ENCODE measurements at places on chromosomes 4 and X.

DNA sequence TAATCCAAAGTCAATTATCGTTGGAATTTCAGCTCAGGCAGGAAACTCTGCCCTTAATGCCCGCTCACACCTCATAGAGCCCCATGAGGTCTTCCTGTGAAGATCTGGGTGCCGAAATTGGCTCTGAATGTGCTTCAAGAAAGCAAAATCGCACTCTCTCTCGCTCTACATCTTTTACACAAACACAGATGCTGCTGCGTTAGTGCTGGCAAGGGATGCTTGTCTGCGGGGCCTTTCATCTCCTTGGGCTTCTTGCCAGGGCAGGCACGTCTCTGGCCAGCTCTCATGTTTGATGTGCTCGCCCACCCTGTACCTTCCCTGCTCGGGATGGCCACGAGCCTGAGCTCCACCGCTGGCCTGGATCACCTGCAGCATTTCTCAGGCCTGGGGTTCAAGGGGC, 66.5 kb downstream of the CLCN4 start:
- no peaks in the 10 kb centered on the region for H3K27me3 ChIP-seq
- no peak overlapping the region for H3K27ac ChIP-seq
- no peaks in the 10 kb centered on the region for H3K4me1 ChIP-seq
- no peak overlapping the region for H3K4me3 ChIP-seq

DNA sequence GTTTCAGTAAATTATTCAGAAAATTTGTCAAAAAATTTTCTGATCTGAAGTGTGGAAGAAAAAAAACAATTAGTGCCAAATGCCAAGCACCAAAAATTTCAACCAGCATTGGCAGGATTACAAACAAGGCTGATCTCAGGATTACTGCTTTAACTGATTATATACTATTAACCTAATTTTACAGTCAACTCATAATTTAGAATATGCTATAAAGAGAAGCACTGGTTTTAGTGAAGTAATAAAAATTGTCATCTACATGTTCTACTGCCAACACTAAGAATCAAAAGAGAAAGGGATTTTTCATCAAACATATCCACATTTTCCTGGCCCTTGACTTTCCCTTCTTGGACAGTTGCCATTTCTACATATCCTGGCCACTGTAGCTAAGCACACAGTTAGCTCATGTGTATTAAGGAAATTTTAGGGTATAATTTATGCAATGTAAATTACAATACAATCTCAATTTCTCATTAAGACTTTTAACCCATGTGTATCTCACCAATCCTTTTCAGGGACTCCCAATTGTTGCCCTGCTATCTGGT, 33.8 kb downstream of the THOC2 start:
- H3K27ac ChIP-seq, result no peak overlapping the region
- H3K4me3 ChIP-seq, result no peak overlapping the region
- H3K27me3 ChIP-seq, result no peaks in the 10 kb centered on the region

DNA sequence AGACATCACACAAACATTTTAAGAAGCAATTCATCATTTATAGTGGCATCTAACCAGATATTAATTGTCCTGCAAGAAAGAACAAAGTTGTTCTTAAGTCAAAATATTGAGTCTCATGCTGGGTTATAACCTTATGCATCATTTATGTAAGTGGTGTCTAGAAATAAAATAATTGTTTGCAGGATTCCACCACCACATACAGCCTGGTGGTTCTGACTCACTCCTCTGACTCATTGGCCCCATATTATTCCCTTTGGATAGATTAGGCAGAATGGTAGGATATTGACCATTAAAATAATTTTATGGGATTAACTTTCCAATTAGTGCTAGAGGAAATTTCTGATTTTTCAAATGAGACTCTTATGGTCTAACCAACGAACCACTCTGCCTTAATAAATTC, 384.5 kb downstream of the GRXCR1 start:
- no peaks in the 10 kb centered on the region for H3K27me3 ChIP-seq
- no peak overlapping the region for H3K27ac ChIP-seq
- H3K4me1 ChIP-seq, result no peaks in the 10 kb centered on the region
- no peaks in the 10 kb centered on the region for H3K36me3 ChIP-seq
- no peak for DNase-seq

DNA sequence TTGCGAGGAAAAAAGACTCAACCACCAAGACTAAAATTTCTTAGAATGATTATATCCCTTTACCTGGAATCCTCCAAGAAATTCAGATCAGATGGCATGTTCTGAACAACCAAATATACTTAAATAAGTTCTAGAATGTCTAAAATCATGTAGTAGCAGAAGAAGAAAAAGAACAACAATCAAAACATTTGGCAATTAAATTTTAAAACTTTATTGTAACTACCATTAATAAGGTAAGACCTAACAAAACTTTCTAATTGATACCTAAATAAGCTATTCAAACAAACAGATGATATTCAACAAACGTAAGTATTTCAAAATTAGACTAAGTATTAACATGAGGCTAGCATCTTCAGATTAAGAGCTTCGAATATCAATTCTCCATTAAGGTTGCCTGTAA, 4.3 kb downstream of the THOC2 start:
- H3K27me3 ChIP-seq, result no peaks in the 10 kb centered on the region
- no peak overlapping the region for H3K4me3 ChIP-seq
- no peaks in the 10 kb centered on the region for H3K4me1 ChIP-seq
- no peak for DNase-seq
- H3K27ac ChIP-seq, result no peak overlapping the region

DNA sequence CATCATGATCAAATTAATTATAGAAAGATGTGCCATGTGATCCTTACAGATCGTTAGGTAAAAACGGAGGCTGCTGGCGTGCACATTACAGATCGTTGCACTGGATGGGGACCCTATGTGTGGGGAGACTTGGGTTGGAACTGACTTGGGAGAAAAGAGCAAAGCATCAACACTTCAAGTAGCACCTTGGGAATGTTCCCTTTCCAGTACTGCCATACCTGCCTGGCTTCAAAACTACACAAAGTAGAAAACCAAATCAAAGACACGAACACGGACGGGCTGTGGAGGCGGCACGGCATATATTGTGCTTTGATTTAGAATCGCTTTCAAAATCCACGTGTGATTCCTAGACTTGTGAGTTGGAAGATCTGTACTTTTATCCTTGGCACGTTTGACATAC, 898 bp downstream of the CMC4 start:
- H3K4me3 ChIP-seq, result no peak overlapping the region
- no peak for DNase-seq
- H3K27ac ChIP-seq, result peak overlapping the region; percentile 86

DNA sequence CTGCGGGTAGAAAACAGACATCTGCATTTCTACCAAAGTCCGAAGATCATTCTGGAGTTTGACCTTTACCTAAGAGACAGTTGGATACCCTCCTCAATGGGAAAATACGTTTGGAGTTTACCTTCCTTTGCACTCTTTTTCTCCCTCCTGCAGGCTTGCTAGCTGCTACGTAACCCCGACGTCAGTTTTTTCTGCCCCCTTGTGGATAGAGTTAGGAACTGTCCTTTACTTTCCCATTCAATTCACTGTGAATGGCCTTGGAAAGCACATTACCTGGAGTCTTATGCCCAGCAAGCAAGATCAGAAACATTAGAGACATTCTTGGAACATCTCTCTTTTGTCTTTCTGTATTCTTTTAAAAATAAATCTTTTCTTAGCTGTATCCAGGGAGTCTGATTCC, 250.7 kb downstream of the NAP1L3 start:
- H3K27ac ChIP-seq, result no peak overlapping the region
- H3K4me1 ChIP-seq, result no peaks in the 10 kb centered on the region
- H3K4me3 ChIP-seq, result no peak overlapping the region
- peak; percentile 14 for DNase-seq
- H3K27me3 ChIP-seq, result peaks cover 2% of the 10 kb centered on the region

DNA sequence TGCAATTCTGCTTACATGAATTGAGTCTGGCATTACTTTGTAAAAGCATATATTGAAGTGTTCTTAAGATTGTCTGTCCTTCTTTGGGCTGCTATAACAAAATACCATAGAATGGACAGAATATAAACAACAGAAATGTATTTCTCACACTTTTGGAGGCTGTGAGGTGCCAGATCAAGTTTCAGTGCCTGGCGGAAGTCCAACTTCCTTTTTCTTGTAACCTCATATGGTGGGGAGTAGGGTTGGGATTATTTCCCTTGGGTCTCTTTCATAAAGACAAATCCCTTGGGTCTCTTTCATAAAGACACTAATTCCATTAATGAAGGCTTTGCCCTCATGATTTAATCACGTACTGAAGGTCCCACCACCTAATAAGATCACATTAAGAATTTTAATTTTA, 199.3 kb upstream of the GRID2 start:
- no peak for DNase-seq
- no peak overlapping the region for H3K4me3 ChIP-seq
- H3K36me3 ChIP-seq, result no peaks in the 10 kb centered on the region
- no peak overlapping the region for H3K27ac ChIP-seq
- no peaks in the 10 kb centered on the region for H3K4me1 ChIP-seq

- H3K36me3 ChIP-seq, result no peaks in the 10 kb centered on the region
- no peak for DNase-seq
- H3K27ac ChIP-seq, result no peak overlapping the region
- no peaks in the 10 kb centered on the region for H3K4me1 ChIP-seq
- no peaks in the 10 kb centered on the region for H3K27me3 ChIP-seq
Observed at GRCh38 chr4:111535792-111536191, 609.5 kb upstream of the FAM241A start.

DNA sequence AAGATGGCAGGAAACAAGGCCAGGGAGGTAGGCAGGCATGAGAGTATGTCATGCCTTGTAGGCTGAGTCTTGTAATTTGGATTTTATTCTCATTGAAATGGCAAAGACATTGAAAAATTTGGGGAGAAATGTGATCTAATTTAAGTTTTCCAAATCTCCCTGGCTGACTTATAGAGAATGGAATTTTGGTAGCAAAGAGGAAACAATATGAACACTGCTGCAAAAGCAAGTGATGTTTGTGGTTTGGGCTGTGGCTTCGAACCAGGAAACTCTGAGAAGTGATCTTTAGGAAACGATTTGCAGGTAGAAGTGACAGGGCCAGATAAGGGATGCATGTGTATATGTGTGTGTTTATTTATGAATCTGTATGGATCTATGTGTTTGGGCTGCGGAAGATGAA, 35.6 kb downstream of the ARSJ start:
- H3K27ac ChIP-seq, result no peak overlapping the region
- no peaks in the 10 kb centered on the region for H3K36me3 ChIP-seq

DNA sequence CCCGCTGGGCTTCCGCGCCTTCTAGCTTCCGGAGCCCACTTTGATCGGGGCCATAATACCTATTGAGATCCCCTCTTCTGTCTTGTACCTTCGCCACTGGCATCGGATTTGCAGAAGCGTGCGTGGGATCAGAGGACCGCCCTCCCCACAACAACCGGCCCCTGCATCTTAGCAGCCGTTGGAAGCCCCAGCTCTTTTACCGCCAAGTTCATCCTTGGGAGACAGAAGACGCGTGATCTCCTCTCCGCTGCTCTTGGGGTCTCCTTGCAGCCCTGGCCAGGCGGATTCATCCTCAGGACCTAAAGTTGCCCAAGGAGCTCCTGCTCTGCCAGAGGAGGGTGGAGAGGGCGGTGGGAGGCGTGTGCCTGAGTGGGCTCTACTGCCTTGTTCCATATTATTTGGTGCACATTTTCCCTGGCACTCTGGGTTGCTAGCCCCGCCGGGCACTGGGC, 1.6 kb downstream of the SLIT2 start:
- H3K27ac ChIP-seq, result no peak overlapping the region
- peaks cover 24% of the 10 kb centered on the region for H3K4me1 ChIP-seq
- no peaks in the 10 kb centered on the region for H3K36me3 ChIP-seq
- H3K27me3 ChIP-seq, result no peaks in the 10 kb centered on the region

- no peaks in the 10 kb centered on the region for H3K36me3 ChIP-seq
- no peaks in the 10 kb centered on the region for H3K4me1 ChIP-seq
- no peak overlapping the region for H3K4me3 ChIP-seq
Observed at GRCh38 chr4:173919196-173919595, 364.3 kb downstream of the FBXO8 start.

- no peak for DNase-seq
- H3K4me1 ChIP-seq, result no peaks in the 10 kb centered on the region
- H3K4me3 ChIP-seq, result no peak overlapping the region
- no peaks in the 10 kb centered on the region for H3K27me3 ChIP-seq
- H3K27ac ChIP-seq, result no peak overlapping the region
Observed at GRCh38 chr4:20532116-20532790, 168.0 kb upstream of the PACRGL start.

GRCh38 chr4:77092975-77093374, 17.2 kb upstream of the CCNI start:
- no peak for DNase-seq
- no peaks in the 10 kb centered on the region for H3K4me1 ChIP-seq
- H3K4me3 ChIP-seq, result no peak overlapping the region
- H3K27ac ChIP-seq, result no peak overlapping the region

- no peak overlapping the region for H3K27ac ChIP-seq
- no peaks in the 10 kb centered on the region for H3K27me3 ChIP-seq
- no peaks in the 10 kb centered on the region for H3K4me1 ChIP-seq
- H3K36me3 ChIP-seq, result no peaks in the 10 kb centered on the region
Observed at GRCh38 chr4:144518181-144518895, 127.6 kb upstream of the HHIP start.

DNA sequence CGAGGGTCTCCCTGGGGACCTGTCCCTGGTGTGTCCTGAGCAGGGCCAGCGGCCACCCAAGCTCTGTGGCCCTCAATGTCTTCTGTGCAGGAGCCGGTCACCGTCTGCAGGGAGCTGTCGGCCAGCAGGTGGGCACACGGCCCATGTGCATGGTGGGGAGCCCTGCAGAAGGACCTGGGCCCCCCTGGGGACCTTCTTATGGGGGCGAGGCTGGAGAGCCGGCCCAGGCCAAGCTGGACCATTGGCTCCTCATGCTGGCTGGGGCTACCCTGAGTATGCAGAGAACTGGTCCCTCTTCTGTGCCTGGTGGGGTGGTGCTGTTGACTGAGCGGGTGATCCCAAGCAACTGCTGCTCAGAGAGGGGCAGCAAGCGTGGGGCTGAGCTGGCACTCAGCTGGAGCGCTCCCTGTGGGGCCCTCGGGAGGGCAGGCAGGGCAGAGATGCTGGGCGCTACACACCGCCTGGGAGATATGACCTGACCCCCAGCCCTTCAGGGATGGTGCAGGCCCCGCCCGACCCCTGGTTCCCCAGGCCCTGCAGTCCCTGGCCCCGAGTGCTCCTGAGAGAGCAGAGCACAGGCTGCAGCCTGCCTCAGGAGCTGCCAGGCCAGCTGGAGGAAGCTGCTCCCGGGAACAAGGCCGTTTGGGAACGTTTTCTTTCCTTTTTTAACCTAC, 14.8 kb downstream of the NAT8L start:
- no peaks in the 10 kb centered on the region for H3K27me3 ChIP-seq
- no peaks in the 10 kb centered on the region for H3K36me3 ChIP-seq
- DNase-seq, result no peak
- no peak overlapping the region for H3K4me3 ChIP-seq

DNA sequence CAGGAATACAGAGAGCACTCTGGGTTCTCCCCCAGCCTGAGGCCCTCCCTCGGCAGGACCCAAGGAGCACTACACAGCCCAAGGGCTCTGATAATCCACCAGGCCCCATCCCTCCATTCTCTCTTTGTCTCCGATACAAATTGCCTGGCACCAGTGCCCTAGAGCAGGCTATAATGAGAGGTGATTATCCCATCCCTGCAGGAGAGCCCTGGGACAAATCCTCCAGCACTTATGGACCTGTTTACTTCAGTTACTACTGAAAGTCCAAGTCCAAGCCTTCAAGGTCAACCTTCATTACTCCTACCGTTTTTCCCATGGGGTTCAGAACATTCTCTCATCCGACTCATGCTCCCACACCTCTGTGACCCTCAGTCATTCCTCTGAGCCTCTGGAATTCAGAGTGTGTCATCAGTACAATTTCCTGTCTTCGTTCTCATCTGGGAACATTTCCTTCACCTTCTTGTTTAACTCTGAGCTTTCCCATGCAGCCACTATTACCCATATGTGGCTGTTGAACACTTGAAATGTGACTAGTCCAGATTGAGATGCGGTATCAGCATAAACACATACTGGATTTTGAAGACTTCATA, 299.0 kb downstream of the RAPGEF2 start:
- DNase-seq, result no peak
- no peak overlapping the region for H3K4me3 ChIP-seq
- H3K27me3 ChIP-seq, result no peaks in the 10 kb centered on the region
- H3K4me1 ChIP-seq, result peaks cover 4% of the 10 kb centered on the region

All from adrenal gland (tissue), 19 donors.